Fibroblast of villous mesenchyme (primary cell): ENCODE measurements at places on chromosomes 3 and 15. TPM values are rescaled to one million over a fixed set of nuclear protein-coding genes. Genes with fewer than 3 reads are reported as not detected.
A peak's percentile ranks its signal among the peaks of the same experiment; 100 is the strongest.

FBXW12 gene
- total RNA-seq = not detected in 2 replicates

- DNase-seq = no peak
Measured at GRCh38 chr3:14688525-14688924, 13.6 kb downstream of the C3orf20 start.

DNA sequence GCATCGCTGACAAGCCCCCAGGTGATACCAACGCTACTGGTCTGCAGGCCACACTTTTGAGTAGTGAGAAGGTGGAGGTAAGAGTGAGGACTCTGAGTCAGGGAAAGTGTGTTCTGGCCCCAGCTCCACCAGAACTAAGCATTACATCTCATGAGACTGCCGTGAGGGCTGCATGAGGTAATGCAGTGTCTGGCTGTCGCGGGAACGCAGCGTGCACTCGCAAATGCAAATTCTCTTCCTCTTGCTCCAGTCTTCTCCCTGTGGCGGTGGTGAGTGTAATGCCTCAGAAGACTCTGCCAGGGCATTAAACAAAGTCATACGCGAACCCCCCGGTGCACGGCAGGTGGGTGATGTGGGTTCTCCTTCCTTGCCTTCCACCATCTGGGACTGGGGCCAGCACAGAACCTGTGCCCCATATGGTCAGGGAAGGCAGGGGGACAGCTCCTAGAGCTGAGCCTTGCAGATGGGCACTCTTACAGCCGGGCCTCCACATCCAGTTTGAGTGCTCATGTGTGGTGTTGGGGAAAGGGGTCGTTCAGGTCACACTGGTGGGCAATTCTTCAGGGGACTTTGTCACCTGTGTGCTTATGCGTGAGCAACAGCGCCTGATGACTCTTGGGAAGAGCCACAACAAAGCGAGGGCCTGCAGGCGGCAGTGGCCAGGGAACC, 175.8 kb downstream of the XXYLT1 start:
- DNase-seq = peak; percentile 13

DNA sequence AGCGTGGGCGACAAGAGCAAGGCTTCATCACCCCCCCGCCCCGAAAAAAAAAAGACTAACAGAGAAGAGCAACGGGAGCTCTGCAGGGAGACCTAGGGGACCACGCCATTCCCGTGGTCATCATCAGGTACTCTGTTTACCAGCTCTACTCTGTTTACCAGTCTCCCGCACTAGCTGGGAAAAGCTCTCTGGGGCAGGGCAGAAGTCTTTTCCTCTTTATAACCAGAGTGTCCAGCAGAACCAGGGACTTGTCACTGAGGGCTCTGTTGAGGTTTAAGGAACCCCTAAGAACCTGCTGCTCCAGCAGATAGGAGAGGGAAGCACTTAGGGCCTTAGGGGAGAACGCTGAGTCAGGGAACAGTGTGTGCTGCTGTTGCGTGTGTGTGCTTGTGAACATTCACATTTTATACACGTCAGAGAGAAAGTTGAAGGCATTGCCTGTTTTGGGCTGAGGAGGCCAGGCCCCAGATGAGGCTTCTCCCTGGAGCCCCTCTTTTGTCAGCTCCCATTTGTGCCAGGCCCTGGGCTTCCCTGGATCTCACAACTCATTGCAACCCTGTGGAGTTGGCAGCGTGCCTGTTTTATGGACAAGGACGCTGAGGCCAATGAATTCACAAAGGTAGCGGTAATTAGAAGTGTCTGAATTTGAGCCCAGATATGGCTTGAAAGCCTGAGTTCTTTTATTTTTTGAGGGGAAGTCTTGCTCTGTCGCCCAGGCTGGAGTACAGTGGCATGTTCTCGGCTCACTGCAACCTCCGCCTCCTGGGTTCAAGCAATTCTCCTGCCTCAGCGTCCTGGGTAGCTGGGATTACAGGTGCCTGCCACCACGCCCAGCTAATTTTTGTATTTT, 24.2 kb upstream of the ERICH6 start:
- DNase-seq = no peak

GRCh38 chr3:45880725-45881077, 5.6 kb upstream of the CCR9 start:
- DNase-seq = no peak
